Ecto neural progenitor cell (in vitro differentiated cells): ENCODE measurements at places on chromosomes 5 and 9.
A peak's percentile ranks its signal among the peaks of the same experiment; 100 is the strongest.

DNA sequence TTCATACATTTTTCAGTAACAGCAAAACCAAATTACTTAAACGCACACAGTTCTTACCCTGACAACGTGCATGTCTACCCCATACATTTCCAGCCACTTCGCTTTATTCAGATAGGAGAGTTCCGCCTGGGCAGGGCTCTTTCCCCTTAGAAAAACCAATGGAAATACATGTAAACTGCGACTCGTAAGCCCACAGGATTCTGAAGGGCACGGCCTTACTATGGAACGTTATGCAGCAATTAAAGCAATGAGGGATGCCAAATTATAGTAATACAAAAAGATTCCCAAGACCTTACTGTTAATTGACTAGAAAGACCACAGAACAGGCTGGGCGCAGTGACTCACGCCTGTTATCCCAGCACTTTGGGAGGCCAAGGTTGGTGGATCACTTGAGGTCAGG, 64.5 kb downstream of the EPB41L4B start:
- no peak for DNase-seq

GRCh38 chr5:55576661-55577060, 41.9 kb upstream of the PLPP1 start:
- no peak for DNase-seq

DNA sequence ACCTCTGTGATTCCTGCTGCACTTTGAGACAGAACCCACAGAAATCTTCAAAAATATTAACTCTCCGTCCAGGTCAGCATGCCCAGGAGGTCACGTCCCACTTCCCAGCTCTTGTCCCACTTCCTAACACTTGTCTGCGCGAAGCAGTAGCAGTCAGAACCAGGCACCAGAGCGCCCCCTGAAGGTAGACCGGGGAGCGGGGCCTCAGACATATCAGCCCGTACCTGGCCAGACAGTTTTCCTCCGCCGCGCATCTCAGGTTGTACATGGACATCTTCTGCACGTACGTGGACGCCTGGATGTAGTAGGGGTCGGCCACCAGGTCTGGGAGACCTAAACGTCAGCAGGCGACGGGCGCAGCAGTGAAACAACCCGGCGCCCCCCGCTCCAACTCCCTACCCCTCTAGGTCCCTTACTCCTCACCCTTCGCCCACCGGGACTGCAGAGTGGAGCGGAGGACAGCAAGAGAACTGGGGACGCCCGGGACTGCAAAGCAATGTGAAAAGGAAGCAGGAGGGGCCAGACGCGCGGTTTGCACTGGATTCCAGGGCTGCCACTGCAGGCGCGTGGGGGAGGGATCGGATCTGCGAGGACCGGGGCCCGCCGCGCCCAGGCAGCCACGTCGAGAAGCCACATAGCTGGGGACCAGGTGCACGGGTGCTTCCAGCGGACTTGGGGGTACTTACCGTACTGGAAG, 1.2 kb downstream of the LOX start:
- peak; percentile 88 for DNase-seq

- peak; percentile 87 for DNase-seq
Observed at GRCh38 chr9:124450241-124450924, at the start of gene ADGRD2. TSS of gene ADGRD2 (plus strand) at chr9:124450451. CDS start at chr9:124451667, 1,216 bp downstream.

GRCh38 chr5:61350535-61350934, 18.5 kb downstream of the ZSWIM6 start:
- no peak for DNase-seq

- DNase-seq = no peak
Observed at GRCh38 chr9:127279717-127280285, 15.2 kb downstream of the GARNL3 start.

DNA sequence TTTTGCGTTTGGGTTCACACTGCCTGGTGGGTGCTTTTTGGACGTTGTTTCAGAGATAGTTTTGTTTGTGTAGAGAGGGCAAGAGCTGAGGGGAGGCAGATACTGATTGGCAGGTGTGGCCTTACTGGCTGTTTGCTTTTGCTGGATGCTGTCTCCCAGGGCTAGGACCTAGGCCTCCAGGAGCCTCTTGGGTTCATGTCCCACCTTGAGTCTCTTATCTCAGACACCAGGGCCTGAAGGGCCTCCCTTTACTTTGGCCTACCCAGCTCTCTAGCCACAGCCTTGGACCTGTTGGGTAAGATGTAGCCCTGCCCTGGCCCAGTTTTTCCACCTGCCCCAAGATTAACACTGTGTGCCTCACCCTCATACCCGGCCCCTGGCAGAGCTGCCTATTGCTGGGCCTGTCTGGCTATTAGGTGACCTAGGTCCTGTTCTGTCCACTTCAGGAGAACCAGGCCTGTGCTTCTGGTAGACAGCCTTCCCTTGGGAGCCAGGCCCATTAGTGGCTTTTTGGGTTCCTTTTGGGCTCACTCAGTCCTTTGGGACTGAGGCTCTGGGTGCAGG, 13.4 kb downstream of the PTPA start:
- DNase-seq = no peak

DNA sequence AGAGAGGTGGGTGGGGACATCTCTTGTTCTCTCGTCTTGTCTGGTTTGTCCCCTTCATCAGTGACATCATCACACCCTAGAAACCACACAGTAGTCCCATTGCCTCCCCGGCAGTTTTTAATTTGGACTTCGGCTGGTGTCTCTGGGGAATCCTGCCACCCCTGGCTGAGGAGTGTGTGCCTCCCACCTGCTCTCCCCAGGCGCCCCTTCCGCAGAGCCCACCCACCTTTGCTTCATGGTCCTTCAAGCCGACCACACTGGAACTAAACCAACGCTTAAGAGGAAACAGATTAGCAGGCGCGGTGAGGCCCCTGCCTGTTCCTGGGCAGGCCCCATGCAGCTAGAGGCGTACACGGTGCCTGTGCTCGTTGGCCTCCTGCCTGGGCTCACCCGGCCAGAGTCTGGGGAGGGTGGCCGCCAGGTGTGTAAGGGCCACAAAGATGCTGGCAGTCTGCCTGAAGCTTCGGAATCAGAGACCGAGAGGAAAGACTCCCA, 107.6 kb upstream of the SPRY4 start:
- DNase-seq = no peak

GRCh38 chr5:110738503-110738811, 350 bp upstream of the SLC25A46 start:
- no peak for DNase-seq

GRCh38 chr9:125707472-125707804, 430 bp upstream of the MAPKAP1 start:
- no peak for DNase-seq

- DNase-seq = no peak
Observed at GRCh38 chr5:122608222-122608621, 166.7 kb upstream of the SNX2 start.

DNA sequence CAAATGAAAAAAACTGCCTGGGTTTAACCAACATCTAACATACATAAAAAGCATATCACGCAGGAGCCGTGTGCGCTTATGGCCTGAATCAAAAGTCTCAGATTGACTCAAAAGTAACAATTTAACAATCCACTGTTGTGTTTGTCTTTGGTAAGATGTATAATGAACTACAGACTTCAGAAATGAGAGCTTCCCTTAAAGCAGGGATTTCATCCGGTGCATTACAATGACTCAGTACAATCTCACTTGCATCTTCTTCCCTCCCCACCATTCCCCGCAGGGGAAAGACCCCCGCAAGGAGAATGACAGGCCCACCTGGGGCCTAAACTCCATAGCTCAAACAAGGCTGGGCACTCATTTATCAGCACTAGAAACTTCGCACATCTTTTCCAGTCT, 1.4 kb downstream of the ZFR start:
- no peak for DNase-seq

- no peak for DNase-seq
Observed at GRCh38 chr5:53891159-53891558, 330.7 kb downstream of the NDUFS4 start.
